Pancreas (tissue), 10 donors: ENCODE measurements at places on chromosomes 7 and 10. TPM values are rescaled to one million over a fixed set of nuclear protein-coding genes. Genes with fewer than 3 reads are reported as not detected.

DNA sequence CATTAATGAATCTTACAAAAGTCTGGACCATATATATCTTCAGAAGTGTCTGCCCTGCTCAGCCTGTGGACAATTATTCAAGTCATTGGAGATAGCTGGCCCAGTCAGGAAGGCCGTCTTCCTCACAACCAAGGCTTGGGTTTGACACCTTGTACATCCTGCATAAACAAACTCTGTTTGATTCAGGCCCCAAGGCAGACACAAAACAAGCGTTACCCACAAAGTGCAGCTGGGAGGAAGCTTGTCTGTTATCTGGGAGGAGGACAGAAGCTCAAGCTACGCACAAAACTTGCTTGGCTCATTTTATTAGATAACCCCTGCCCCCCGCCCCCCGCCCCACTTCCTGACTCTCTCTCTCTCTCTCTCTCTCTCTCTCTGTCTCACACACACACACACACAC, 166.9 kb upstream of the WDR11 start:
- no peak for DNase-seq

- DNase-seq, result no peak
These were observed 97.1 kb downstream of the TSPAN12 start for GRCh38 chr7:120760851-120761250.

- DNase-seq, result no peak
These were observed 46.3 kb upstream of the HBP1 start for GRCh38 chr7:107122486-107122911.

Gene TSPAN12
- total RNA-seq, result 13.4 TPM

DNA sequence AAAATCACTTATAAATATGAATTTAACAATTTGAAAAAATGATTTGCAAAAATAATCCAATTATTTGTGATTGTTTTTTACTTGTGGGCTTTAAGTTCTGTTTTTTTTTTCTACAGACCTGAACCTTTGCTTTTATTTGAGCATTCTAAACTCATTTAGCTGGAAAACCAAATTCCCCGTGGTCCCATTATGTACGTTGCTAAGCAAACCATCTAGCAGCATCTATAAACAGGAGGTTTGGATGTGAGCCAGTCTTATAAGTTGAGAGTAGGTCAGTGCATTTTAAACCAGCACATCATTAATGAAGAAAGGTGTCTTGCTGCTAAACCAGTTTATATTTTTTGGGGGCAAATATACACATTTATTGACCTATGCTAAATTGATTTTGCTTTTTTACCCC, 77.3 kb downstream of the LRRN3 start:
- DNase-seq, result no peak

Gene ACSM6
- 4.3 TPM for total RNA-seq

- DNase-seq, result no peak
These were observed 1262.0 kb downstream of the TYW1 start for GRCh38 chr7:68258609-68259008.

DNA sequence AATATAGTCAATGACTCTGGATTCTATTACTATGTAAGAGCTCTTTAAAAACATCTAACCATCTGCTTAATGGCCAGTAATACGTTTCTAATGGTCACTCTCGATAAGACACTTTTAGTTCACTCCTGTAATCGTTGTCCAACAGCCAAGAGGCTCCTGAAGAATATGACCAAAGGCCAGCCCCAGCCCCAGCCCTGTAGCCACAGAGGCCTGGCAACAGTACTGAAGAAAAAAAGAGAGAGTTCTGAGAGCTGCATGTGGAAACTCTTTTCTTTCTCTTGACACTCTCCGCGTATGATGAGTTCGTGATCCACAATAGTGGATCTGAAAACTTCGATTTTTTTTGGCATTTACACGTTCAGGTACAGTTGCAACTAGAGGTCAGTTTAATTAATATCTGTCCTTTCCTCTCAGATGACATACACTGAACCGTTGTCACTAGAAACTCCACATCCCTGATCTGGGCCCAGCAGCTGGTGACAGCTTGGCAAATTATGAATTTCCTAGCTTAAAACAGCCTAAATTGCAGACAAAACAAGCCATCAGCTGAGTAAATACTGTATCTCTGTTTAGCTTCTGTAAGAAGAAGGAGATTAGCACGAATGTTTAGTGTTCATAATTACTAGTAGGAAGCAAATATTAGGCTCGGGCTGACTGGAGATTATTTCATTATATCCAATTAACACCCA, 456.7 kb downstream of the LRMDA start:
- DNase-seq, result no peak

DNA sequence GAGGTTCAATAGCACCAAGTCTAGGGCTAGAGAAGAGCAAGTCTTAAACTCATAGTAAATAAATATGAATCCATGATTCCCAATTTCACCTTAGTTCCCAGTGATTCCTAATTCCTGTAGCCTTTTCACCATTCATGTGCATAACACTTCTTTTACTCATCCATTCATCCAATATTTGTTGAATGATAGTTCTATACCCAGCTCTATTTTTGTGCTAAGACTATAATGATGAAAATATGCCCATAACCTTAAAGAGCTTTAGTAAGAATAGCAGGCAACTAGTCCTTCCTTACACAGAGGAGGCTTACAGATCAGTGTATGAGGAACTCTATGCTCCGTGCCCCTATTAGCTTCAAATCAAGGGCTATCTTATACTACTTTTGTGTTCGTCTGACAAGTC, 280.2 kb upstream of the CHRM2 start:
- DNase-seq, result no peak

DNA sequence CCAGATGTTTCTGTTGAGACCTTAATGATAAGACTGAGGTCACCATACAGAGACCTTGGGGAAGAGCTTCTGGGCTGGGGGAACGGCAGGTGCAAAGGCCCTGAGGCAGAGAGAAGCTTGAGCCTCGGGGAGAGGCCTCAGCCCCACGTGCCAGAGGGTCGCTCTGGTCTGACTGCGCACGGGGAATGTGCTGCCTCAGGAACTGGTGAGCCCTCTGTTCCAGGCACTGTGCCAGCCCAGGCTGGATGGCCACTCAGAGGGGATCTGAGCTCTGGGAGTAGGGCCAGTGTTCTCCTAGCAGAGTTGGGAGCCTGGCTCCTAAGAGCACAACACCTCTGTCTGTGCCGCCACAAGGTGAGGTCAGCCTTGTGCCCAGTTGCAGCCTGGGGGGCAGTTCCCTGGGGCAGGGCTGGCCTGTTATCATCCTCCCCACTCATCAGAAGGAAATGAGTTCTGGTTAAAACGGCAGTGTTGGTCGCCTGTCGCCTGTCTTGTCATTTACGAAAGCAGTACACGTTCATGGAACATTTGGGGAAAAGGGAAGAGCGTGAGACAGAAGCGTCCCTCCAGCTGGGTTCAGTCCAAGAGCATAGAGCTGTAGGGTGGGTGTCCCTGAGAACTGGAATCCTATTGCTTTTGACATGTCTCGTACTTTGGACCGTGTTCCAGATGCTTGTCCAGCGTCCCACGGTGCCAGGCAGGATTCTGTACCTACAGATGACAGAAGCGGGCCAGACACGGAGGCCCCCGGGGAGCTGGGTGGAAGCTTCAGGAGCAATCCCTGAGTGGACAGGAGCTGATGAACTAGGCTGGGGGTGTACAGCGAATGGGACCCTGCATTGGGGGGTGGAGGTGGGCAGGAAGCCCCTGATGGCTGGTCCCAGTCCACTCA, 4.3 kb downstream of the TTYH3 start:
- DNase-seq, result no peak

Gene SPDYE6
- not detected for total RNA-seq

Gene NKX1-2
- total RNA-seq, result not detected

DNA sequence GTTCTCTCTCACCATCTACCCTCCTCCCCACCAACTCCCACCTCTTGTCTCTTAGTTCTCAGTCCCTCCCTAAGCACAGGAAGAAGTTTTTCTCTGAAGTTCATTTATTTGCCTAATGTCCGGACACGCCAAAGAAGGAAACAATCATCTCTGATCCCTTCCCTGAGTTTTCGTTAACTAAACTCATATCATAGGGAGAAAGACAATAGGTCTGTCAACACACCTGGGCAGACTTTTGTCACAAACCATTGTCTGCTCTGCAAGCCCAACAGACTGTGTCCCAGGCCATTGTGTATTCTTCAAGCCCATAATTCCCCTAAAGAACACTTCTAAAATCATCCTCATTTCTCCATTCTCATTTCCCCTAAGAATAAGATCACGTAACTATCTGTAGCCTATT, 691.0 kb upstream of the MBL2 start:
- DNase-seq, result no peak

DNA sequence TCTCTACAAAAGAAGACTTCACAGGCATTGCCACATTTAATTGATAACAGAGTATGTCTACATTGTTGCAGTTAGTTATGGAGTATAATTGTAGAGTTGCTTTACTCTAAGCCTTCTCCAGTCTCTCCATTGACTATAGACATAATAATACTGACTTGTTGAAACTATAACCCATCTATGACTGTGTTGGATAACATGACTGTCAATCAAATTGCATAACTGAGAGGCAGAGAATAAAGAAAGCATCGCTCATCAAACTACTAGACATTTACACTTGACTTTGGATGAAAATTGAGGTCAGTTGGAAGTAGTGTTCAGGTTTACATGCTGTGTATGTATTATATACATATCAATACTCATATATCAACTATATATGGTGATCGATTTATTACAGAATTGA, 3.4 kb upstream of the ATXN7L1 start:
- DNase-seq, result no peak

- DNase-seq, result no peak
These were observed 53.1 kb upstream of the NKX6-2 start for GRCh38 chr10:132839061-132839460.

DNA sequence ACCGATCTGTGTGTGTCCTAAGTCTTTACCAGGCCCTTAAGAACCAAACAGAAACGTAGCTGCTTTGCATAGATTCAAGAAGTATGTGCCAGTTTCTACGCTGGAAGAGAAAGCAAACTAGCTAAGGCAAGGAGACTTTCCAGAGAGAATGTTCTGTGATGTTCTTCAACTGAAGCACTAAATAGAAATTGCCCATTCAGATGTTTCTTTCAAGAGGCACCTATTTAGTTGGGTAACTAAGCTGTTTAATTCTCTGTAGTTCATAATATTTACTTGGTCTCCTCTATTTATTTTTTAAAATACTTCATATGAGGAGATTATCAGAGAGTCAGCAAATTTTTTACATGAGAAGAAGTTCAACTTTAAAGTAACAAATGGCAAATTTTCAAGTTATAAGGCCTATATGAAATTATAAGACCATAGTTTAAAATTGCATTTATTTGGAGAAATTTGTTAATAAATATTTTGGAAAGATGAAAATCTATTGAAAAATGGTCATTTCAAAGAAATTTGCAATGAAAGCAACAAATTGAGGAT, 279.0 kb downstream of the NEBL start:
- no peak for DNase-seq

Gene IL2RA
- 0.22 TPM for total RNA-seq

DNA sequence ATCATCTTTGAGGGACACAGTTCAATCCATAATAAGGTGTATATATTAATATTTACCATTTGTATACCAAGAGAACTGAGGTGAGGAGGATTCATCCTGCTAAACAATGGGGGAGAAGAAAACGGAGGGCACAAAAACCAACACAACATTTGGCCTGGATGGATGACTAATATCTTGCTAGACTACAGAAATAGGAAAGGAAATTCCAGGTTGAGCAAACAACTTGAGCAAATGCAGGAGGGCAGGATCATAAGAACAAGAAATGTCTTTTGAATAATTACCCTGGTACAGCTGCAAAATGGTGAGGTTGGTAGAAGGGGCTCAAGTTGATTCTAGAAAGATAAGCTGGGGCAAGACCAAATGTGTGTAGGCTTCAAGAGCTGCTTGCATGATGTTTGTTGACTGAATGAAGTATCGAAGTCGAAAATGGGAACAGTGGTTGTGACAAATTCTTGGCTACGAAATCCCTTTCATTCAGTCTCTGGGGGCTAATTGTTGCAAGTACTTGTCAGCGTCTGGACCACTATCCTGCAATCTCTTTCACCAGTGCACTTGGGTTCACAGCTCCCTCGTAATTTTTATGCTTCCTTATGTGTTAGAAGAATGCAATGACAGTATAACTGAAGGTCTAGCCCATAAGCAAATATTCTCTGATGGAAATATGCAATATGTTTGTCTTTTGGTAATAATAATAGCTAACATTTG, 176.2 kb downstream of the PTEN start:
- DNase-seq, result no peak

GRCh38 chr10:29214551-29214950, 74.3 kb upstream of the LYZL1 start:
- DNase-seq, result no peak

Gene MGMT
- 11.9 TPM for total RNA-seq

DNA sequence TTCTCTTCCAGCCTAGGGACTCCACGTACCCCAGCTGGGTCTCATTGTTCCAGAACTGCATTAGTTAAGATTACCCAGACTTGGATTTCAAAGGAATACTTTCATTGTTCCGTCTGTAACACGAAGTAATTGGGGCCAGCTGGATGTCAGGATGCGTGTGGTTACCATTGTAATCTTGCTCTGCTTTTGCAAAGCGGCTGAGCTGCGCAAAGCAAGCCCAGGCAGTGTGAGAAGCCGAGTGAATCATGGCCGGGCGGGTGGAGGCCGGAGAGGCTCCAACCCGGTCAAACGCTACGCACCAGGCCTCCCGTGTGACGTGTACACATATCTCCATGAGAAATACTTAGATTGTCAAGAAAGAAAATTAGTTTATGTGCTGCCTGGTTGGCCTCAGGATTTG, 21.0 kb downstream of the LRRC17 start:
- DNase-seq, result no peak

DNA sequence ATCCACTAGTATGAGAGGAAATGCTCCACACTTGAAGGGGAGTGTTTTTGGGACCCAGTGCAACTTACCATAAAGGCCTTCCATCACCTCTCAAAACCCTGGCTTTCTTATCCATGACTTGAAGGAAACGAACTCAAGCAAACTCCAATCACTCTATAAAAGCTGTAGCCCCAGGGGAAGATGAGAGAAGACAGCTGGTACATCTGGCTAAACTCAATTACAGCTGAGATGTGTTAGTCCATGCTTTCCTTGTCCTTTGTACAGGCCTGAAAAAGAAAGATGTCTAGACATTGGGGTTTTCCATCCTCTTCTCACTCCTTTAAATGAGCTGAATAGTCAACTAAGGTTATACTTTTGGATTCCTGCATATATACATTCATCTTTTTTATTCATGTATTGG, 89.5 kb upstream of the ANKRD30A start:
- no peak for DNase-seq

Gene RPA3
- total RNA-seq, result 12.4 TPM

Gene PDE1C
- total RNA-seq, result 2.5 TPM

GRCh38 chr10:49049660-49050059, 65.7 kb downstream of the VSTM4 start:
- DNase-seq, result no peak

Gene SLC12A9
- 14.9 TPM for total RNA-seq

Gene IRF5
- total RNA-seq, result 12.4 TPM

Gene OR2A7
- 3.3 TPM for total RNA-seq

GRCh38 chr7:98771941-98772603, 97.7 kb downstream of the TMEM130 start:
- DNase-seq, result no peak
